ENCODE measurements at places on chromosomes 2 and 18.

DNA sequence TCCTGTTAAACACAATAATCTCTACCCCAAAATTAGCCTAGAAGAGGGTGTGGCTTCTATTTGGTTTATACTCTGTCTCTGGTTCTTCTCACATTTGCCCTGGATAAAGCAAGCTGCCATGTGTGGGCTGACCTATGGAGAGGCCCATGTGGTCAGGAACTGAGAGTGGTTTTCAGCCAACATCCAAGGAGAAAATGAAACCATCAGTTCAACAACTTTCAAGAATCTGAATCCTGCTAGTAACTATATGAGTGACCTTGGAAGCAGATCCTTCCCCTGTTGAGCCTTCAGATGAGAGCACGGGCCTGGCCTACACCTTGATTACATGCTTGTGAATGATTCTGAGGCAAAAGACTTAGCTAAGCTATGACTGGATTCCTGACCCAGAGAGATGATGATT lies 11.5 kb upstream of the TRIB2 start:
- DNase-seq, result no peak

GRCh38 chr2:53473236-53473635 lies 294.4 kb upstream of the CHAC2 start:
- DNase-seq, result no peak

GRCh38 chr2:1499033-1499795 lies 86.0 kb downstream of the TPO start:
- DNase-seq, result no peak

- DNase-seq, result no peak
Measured at GRCh38 chr2:133561045-133561852, 7.0 kb downstream of the NCKAP5 start.

DNA sequence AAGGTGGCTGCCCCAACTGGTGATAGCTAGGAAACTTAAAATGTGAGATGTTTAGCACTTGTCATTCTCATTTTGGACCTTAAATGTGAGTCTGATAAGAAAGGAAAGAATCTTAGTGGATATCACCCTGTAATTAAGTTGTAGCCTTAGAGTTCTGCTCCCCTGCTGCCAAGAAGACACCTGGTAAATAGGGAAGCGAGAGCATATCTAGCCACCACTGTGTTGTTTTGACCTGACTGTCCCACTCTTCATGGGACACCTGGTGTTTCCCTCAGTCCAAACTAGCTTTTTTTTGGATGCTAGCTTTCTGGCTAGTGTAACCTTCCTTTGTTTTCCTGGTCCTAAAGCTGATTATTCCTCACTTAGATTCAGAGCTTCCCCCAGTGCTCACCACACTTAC lies 357.6 kb downstream of the RAD51AP2 start:
- no peak for DNase-seq

DNA sequence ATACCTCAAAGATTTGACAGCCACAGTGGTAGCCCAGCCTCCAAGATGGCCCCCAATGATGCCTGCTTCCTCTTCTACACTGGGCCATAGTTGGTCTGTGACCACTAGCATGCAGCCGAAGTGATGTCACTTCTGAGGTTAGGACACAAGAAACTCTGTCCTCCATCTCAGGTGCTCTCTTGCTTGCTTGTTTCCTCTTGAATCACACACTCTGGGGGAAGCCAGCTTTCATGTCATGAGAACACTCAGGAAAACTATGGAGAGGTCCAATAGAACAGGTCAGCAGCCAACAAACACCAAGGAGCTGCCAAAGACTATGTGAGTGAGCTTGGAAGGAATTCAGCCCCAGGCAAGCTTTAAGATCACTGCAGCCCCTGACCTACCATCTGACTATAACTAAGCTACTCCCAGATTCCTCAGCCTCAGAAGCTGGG lies 3.3 kb upstream of the ADAM17 start:
- DNase-seq, result no peak
